Fibroblast of skin of right biceps (primary cell): ENCODE measurements at places on chromosomes 2 and 18.

DNA sequence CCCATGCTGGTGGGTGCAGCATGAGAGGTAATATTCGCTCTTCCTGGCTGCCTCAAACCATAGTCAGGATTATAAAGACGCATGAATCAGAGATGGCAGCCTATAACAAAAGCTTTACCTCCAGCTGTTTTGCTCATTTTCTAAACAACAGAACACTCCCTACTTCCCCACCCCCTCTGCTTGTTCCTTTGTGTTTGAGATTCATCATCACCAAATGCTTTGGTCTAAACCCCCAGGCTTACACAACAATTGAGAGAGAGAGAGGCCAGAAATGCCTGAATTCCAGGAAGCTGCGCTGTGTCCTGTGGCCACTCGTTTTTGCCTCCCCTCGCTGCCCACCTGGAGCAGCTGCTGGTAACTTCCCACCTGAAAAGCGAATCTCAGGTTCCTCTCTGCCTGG lies 78.8 kb upstream of the CAPN13 start:
- no peak for DNase-seq

- DNase-seq: no peak
These were observed 745.2 kb upstream of the GCFC2 start for GRCh38 chr2:76455910-76456309.

- no peak for DNase-seq
These were observed 12.7 kb downstream of the CATIP start for GRCh38 chr2:218369330-218369729.

DNA sequence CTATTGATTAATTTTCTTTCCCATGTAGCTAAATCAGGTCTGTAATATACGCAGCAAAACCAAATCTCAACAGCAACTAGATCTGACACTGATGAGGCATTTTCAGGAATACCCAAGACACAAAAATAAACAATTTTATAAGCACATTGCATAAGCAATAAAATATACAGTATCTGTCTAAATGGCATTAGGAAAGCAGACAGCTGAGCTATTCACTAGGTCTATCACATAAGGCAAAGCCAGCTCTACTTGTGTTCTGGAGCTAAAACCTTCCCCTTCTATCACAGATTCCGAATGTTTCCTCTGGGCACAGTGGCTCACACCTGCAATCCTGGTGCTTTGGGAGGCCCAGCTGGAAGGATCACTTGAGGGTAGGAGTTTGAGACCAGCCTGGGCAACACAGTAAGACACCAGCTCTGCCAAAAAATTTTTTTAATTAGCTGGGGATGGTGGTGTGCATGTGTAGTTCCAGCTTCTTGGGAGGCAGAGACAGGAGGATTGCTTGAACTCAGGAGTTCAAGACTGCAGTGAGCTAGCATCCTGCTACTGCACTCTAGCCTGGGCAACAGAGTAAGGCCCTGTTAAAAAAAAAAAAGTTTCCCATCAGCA lies 21.1 kb downstream of the PTPN2 start:
- DNase-seq: no peak

DNA sequence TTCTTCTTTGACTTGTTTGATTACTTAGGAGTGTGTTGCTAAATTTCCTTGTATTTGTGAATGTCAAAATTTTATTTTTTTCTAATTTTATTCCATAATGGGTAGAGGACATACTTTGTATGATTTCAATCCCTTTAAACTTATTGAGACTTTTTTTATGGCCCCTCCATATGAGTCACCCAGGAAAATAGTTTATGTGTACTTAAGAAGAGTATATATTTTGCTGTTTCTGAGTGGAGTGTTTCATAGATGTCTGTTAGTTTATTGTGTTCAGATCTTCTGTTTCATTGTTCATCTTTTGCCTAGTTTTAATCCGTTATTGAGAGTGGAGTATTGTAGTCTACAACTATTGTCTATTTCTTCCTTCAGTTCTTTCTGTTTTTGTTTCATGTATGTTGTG lies 81.9 kb downstream of the EPB41L5 start:
- no peak for DNase-seq
